ENCODE measurements at places on chromosomes 3 and 15.

GRCh38 chr3:59150039-59150438 lies 100.2 kb upstream of the CFAP20DC start:
- DNase-seq: no peak

DNA sequence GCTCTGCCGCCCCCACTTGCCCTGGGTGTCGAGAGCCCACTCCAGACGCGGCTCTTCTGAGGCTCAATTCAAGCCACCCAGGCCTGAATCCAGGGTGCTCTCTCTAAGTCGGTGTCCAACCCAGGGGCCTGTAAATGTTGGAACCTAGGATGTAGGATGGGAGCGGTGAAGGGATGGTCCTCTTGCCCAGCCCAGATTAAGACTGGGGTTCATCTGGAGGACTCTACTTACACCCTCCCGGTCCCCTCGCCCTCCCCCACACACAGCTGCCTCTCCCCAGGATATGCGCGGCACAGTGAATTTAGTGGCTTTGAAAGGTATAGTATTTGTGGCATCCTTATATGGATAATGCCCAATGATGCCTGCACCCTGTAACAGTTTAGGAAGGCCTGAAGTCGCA lies 822 bp upstream of the FBN1 start:
- DNase-seq: no peak

- DNase-seq: peak; percentile 16
These were observed 18.3 kb upstream of the CYP11A1 start for GRCh38 chr15:74385733-74386132.

- DNase-seq: no peak
These were observed 622.7 kb upstream of the GBE1 start for GRCh38 chr3:82384181-82384580.

DNA sequence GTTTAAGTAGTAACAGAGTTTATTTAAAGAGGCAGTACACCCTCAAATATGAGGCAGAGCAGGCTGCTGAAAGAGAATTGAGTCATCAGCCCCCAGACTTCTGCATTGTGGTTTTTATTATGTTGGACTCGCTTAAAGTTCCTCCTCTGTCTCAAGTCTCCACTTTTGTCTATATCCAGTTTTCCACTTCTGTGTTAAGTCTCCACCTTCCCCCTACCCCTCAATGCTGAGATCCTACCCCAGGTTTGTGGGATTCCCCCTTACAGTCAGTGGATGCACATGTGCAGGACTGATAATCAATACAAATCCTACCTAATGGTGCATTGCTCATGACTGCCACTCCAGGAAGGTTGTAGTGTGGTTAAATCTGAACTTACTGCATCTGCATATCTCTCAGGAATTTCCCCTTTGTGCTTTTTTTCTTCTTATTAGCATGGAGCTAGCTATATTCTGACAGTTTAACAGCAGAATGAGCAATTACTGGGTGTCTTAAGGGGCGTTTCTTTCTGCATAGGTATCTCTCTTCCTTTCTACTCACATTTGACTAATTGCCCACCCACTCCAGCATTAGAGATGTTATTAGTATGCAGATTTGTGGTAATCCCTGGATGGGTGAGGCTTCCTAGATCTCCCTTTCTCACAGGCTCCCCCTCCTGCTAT lies 11.9 kb upstream of the CD200R1L start:
- no peak for DNase-seq

All from lower lobe of right lung (tissue), 2 donors.